Vagina (tissue), 2 donors: ENCODE measurements at places on chromosomes 16 and 17. TPM values are rescaled to one million over a fixed set of nuclear protein-coding genes. Genes with fewer than 3 reads are reported as not detected.

BCL6B gene
- total RNA-seq: 10.1 TPM

MRPL12 gene
- 77.3 TPM for total RNA-seq

ITGAL gene
- total RNA-seq: 5.4 TPM

LHX1 gene
- total RNA-seq: not detected

MAPT gene
- total RNA-seq: 6.1 TPM

DNA sequence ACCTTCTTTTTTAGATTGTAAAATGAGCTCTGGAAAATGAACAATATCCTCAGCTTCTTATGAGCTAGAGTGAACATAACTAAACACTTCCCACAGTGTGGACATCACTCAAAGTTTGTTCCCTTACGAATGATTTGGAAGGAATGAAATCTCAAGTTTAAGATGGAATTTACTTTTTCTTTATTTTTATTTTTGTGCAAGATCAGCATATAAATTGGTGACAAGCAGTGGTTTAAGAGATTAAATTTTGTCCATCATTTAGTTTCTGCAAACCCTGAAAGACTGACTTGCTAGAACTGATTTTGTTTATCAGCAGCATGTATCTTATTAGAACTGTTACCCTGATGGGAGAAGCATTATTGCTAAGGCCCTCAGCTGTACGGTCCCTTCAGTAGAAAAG is 420.1 kb downstream of the CDH8 start:
- DNase-seq: no peak

DNA sequence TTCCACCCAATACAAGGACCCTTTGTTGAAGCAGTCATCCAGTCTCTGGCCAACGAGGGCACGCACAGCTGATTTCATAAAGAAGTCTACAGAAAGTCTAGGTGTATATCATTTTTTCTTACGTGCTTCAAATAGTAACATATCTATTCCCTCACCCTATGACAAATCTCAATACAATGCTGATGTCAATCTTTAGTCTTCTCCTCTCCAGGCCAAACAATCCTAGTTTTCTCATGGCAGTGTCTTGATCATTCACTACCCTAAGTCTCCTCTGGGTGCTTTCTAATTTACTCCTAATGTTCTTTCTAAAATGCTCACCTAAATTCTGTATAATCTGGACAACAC is 92.6 kb downstream of the CACNG1 start:
- no peak for DNase-seq

- DNase-seq: no peak
Observed at GRCh38 chr16:6280055-6280454, 1052.6 kb upstream of the RBFOX1 start.

- no peak for DNase-seq
Observed at GRCh38 chr16:1621851-1622250, 9.7 kb downstream of the CRAMP1 start.

DNA sequence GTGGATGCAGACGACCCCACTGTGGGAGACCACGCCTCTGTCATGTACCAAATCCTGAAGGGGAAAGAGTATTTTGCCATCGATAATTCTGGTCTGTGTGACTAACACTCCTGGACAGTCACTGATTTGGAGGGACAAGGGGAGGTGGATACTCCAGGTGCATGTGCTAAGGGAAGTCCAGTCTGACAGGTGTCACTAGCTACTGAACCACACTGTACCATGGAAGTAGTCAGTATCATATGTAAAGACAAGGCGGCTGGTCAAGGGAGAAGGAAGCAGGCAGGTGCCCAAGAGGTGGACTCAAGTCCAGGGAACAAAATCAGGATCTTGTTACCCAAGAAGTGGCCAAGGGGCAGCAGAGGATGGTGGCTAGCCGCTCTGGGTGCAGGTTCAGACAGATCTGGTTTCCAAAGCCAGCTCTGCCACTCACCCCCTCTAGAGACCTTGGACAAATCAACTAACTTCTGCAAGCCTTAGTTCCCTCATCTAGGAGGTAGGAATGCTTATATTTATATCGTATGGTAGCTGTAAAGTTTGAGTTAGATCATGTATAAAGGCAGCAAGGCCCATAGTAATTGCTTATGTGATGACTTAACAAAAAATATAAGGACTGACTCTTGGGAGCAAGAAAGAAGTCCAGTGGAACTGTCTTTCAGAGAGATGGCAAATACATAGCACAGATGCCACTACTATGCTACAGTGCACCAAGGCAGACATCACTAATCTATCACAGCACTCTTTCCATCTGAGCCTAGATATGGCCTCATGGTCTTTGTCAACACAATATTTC is 22.1 kb downstream of the CDH5 start:
- no peak for DNase-seq
